NCI-H82 (cell line): ENCODE measurements at places on chromosomes 5 and 9.

GRCh38 chr9:85246541-85246940, 495.2 kb downstream of the AGTPBP1 start:
- no peak for DNase-seq

DNA sequence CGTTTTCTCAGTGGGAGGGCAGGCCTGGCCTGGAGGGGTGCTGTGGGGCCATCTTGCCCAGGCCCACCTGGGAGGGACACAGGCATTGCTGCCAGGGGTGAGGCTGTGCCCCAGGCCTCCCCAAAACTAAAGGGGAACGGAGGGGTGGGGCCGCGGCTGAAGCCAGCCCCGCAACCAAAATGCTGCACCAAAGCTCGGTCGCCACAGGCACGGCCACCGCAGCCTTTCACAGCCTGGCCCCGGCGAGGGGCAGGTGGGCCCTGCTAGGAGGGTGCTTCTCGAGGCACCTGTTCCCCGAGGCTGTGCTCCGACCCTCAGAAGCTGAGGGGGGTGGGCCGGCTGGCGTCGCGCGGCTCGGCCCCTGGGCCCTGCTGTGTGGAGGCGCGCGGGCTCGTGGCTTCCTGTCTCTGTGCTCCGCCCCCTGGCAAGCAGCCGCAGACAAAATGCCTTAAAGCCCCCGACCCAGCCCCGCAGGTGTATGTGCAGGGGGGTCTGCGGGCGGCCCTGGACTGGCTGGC, 57.6 kb downstream of the JAK2 start:
- no peak for DNase-seq

GRCh38 chr9:25857147-25857546, 178.9 kb upstream of the TUSC1 start:
- DNase-seq, result no peak

- no peak for DNase-seq
Measured at GRCh38 chr5:160694896-160695295, 157.1 kb downstream of the ATP10B start.

DNA sequence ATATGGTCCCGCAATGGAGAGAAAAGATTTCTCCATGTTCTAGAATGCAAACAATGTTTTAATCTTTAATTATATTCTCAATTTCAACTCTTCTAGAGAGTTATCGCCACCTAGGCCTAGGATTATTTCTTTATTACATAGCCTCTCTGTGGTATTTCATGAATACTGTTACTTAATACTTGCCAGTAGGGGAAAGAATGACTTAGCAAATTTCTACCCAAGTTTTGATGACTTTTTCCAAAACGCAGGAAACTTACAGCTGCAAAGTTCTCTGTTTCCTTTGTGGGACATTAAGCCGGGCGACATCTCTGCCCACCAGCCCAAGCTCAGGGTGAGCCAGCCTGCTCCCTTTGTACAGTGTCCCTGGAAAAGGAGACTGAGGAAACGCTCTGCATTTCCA, 73.8 kb downstream of the MED27 start:
- DNase-seq, result no peak

DNA sequence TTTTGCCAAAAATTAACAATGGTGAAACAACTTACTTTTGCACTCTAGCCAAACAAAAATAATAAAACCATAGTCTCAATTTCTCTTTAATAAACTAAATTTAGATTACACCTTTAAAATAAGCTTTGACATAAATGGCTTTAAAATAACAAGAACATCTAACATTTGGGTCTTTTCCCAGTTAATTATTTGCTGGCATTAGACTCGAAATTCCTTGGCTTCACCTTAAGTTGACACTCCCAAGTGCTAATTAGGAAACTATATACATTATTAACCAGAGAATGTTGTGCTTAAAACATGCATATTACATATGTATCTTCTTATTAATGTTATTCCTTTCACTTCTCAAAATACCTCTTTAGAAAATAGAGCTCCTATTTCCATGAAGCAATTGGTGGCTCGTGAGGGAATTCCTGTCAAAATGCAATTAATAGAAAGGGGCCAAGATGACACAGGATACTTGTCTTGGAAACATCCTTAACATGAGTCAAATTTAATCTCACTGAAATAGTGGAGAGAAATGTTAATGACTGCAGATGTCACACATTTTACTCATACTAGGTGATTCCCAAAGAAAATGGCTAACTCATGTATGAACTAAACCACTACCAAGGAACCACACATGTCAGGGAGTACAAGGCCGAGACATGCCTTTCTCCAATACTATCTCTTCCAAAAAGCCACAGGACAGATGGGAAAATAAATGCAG, 932.9 kb upstream of the DMAC1 start:
- no peak for DNase-seq

DNA sequence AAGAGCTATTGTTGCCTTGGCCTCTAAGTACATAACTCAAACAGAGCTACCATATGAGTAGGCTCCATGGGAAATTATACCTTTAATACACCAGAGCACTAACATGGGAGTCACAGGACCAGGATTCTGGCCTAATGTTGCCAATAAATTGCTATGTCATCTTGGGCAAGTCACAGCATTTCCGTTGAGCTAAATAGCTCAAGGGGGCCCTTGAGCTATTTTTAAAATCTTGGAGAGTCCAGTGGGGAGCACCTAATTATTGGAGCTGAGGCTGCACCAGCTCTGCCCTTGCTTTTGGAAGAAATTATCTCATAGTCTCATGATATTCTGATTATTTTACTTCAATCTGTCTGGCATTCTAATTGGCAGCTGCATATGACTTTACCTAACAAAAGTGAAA, 350.8 kb downstream of the ENC1 start:
- no peak for DNase-seq

DNA sequence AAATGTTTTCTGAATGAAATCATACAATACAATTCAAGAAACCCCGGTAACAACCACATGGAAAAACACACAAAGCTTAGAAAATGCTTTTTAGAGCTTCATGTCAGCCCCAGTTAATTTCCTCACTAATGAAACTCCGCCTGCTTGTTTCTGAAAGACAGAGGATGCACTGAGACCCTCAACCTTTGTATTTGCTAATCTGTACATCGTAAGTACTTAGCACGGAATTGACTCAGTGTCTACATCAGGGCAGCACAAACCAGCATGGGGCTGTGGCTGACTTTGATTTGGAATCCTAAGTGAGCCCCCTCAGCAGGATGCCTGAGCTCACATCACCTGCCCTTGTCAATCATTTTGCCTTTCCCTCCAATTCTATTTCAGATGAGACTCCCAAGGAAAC, 499.1 kb upstream of the MPDZ start:
- no peak for DNase-seq

GRCh38 chr5:161305601-161306000, 240.9 kb downstream of the GABRB2 start:
- no peak for DNase-seq

- no peak for DNase-seq
Measured at GRCh38 chr9:27090231-27090630, 18.8 kb upstream of the TEK start.
